ENCODE measurements at places on chromosomes 1 and 21.
A peak's percentile ranks its signal among the peaks of the same experiment; 100 is the strongest.

- no peak for DNase-seq
- no peak overlapping the region for H3K4me3 ChIP-seq
- H3K36me3 ChIP-seq = no peaks in the 10 kb centered on the region
- no peaks in the 10 kb centered on the region for H3K27me3 ChIP-seq
- H3K4me1 ChIP-seq = no peaks in the 10 kb centered on the region
- no peak overlapping the region for H3K27ac ChIP-seq
These were observed 1271.4 kb downstream of the KCNT2 start for GRCh38 chr1:195336812-195337211.

- H3K27ac ChIP-seq = no peak overlapping the region
- H3K27me3 ChIP-seq = no peaks in the 10 kb centered on the region
- no peaks in the 10 kb centered on the region for H3K4me1 ChIP-seq
- H3K36me3 ChIP-seq = no peaks in the 10 kb centered on the region
- no peak for DNase-seq
- no peak overlapping the region for H3K4me3 ChIP-seq
These were observed 35.4 kb upstream of the COL24A1 start for GRCh38 chr1:86191958-86192357.

DNA sequence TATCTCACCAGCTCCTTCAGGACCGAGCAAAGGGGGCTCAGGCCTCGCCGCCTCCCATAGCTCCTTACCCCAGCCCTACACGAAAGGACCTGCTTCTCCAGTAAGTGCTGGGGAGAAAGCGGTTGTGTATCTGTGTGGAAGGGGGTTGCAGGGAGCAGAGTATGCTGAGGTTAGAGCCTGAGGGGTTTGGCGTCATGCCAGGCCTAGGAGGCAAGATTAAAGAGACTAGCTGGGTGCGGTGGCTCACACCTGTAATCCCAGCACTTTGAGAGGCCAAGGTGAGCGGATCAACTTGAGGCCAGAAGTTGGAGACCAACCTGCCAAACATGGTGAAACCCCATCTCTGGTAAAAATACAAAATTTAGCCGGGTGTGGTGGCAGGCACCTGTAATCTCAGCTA lies 14.1 kb upstream of the RASSF5 start:
- H3K27me3 ChIP-seq = no peaks in the 10 kb centered on the region
- H3K36me3 ChIP-seq = peaks cover 13% of the 10 kb centered on the region
- no peak overlapping the region for H3K27ac ChIP-seq
- peaks cover 27% of the 10 kb centered on the region for H3K4me1 ChIP-seq
- DNase-seq = no peak
- no peak overlapping the region for H3K4me3 ChIP-seq

- no peak overlapping the region for H3K27ac ChIP-seq
- no peaks in the 10 kb centered on the region for H3K36me3 ChIP-seq
- DNase-seq = peak; percentile 29
- H3K27me3 ChIP-seq = peaks cover 21% of the 10 kb centered on the region
These were observed 575 bp downstream of the TRIM67 start for GRCh38 chr1:231162297-231162969.

DNA sequence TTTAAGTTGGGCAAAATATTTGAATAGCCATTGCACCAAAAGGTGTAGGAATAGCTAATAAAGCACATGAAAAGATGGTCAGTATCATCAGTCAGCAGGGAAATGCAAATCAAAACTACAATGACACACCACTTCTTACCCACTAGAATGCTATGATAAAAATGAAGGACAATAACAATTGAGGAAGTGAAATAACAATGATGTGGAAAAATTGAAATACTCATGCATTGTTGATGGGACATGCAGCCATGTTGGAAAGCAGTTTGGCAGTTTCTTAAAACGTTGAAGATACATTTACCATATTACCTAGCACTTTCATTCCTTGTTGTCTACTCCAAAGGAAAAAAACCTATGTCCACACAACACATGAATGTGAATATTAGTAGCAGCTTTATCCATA lies 28.4 kb downstream of the HSD3B1 start:
- H3K36me3 ChIP-seq = no peaks in the 10 kb centered on the region
- peaks cover under 1% of the 10 kb centered on the region for H3K27me3 ChIP-seq
- no peaks in the 10 kb centered on the region for H3K4me1 ChIP-seq
- no peak overlapping the region for H3K27ac ChIP-seq

- H3K27me3 ChIP-seq = no peaks in the 10 kb centered on the region
- H3K27ac ChIP-seq = no peak overlapping the region
- DNase-seq = peak; percentile 17
- H3K4me3 ChIP-seq = no peak overlapping the region
- no peaks in the 10 kb centered on the region for H3K4me1 ChIP-seq
These were observed 33.2 kb downstream of the KCNK1 start for GRCh38 chr1:233647073-233647472.

Data from astrocyte (in vitro differentiated cells and primary cell).